ENCODE measurements at places on chromosomes 7 and 10.

DNA sequence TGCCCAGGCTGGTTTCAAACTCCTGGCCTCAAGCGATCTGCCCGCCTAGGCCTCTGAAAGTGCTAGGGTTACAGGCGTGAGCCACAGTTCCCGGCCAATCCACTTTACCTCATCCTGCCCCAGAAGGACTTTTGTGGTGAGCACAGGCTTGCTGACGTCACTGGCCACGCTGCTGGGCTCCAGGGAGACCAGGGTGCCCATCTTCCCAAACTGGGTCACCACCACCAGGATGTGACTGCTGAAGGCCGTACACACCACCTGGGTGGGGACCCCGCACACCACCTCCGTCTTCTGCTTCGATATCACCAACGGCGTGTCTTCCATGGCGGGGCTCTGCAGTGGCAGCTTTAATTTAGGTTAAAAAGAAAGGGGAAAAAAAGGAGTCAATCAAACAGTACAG lies 816 bp downstream of the PSMG3 start:
- no peak for DNase-seq

DNA sequence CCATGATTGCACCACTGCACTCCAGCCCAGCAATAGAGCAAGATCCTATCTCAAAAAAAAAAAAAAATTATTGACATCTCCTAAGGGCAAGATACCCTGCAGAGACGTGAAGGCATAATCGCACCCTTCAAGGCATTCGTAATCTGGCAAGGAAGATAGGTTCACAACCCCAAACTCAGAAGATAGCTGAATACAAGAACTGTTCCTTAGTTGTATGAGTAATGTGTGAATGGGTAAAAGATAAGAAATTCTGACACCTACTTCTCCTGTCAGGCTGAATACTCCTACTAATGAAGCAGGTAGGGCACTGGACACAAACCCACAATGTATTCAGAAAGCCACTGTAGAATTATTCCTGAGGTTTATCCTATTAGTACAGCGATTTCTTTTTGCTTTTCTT lies 882.4 kb upstream of the AUTS2 start:
- DNase-seq = no peak

- DNase-seq = no peak
Observed at GRCh38 chr10:94546049-94546900, 687 bp downstream of the HELLS start.

GRCh38 chr7:37081436-37081835 lies 357.1 kb upstream of the AOAH start:
- DNase-seq = no peak

DNA sequence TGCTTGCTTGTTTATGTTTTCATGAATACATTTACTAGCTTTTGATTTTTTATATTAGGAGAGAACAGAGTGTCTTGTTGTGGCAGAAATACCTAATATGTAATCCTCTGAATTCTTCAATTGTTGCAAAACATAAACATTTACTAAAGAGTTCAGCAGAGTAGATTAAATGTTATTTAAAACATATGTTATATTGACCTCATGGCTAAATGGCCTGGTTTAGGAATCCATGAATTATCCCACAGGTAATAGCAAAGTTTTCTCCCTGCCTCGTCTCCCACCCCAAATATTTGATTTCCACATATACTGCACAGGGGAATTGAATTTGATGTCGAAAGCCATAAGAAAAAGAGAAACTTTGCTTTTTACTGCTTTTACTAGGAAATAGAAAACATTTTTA lies 111.8 kb downstream of the ADK start:
- DNase-seq = no peak

GRCh38 chr10:99007457-99007856 lies 228.2 kb downstream of the HPSE2 start:
- DNase-seq = no peak

GRCh38 chr10:34593930-34594329 lies 221.2 kb downstream of the PARD3 start:
- no peak for DNase-seq

All from activated naive CD8-positive, alpha-beta T cell treated with anti-CD3 and anti-CD28 coated beads, Interleukin-2, amount 50 U/mL, for 16 hours (primary cell).